HEK293T (cell line): ENCODE measurements at places on chromosomes 7 and 10.

GRCh38 chr7:112058686-112059085 lies 147.5 kb downstream of the DOCK4 start:
- no peak for DNase-seq

DNA sequence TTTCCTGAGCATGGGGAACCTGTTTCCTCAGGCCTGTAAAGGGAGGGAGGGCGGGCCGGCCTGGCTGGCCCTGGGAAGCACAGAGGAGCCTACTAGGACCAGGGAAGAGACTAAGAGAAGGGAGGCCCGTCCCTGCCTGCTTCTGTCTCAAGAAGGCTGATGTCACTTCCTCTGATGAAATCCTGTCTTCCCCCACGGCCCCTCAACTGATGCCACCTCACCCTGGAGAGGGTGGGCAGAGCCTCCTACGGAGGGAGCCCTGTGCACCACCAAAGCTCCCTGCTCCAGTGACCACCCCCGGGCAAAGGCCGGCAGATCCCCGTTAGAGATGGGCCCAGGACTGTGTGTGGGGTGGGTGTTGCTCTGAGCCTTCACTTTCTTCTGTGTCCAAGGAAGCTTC lies 1.0 kb upstream of the PILRA start:
- no peak for DNase-seq

DNA sequence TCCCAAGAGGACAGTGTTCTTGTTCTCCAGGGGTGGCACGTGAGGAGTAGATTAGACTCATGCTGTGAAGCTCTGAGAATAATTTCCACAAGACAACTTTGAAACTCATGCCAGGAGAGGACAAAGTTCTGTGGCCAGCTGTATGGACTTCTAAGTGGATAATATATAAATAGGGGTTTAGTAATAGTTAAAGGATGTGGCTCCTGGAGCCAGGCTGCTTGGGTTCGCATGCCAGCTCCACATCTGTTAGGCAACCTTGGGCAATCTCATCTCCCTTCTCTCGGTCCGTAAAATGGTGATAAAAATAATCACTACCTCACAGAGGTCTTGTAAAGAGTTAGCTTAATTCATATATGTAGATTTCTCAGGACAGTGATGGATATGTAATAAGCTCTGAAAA lies 35.8 kb downstream of the ACSL5 start:
- DNase-seq = no peak

DNA sequence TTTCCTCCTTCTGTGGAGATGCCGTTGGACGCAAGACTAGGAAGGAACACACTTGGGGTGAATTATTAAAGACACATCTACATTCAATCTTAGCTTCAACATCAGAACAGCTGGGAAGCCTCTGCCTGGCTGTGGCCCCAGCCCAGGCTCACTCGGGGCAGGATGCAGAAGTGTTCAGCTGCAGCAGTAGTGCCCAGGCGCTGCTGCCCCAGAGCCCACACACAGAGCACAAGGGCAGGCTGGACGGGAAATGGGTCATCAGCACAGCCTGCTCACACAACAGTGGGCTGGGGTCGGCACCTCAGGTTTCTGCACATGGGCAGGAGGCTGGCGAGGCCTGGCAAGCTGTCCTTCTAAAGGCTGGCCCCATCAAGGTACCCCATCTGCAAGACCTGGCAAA lies 42.5 kb downstream of the NOD1 start:
- DNase-seq = no peak

DNA sequence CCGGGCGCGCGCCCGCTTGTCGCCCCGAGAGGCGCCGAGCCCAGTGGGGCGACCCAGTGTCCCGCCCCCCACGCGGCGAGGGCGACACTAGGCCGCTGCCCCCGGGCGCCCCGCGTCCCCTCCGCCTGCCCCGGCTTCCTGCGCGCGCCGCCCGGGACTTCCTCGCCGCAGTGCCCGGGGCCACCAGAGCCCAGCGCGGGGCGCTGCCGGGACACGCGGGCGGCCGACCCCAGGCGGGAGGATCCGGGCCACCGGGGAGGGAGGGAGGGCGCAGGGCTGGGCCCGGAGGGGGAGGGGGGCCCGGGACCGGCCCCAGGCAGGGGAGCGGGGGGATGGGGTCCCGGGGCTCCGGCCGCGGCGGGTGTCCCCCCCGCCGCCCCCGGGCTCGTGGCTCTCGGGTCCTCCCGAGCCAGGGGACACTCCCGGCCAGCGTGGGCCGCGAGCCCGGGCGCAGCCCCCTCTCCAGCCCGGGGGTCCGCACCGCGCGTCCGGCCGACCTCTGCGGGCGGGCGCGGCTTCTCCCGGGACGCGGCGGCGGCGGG lies 435 bp upstream of the PWWP2B start:
- DNase-seq = peak; percentile 88

GRCh38 chr10:110209454-110209925 lies 2.1 kb downstream of the MXI1 start:
- DNase-seq = peak; percentile 57

- DNase-seq = no peak
Observed at GRCh38 chr7:45627691-45628456, 53.7 kb downstream of the ADCY1 start.

GRCh38 chr7:125090596-125090995 lies 161.0 kb upstream of the POT1 start:
- DNase-seq = no peak

DNA sequence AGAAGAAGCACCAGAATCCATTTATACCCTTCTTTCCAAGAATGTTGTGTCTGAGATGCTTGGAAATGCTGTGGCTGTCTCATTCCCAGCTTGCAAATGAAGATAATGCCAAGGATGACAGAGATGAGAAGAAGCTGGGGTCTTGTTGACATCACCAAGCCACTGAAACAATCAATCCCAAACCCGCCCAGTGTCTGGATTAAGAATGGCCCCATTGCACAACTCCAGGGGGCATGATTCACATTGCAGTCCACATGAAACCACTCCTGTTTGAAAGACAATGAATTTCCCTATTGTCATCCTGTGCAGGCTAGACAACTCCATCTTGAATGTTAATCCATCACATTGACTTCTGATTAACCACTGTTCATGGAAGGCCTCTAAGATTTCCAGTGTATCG lies 28.6 kb downstream of the SORBS1 start:
- DNase-seq = no peak

DNA sequence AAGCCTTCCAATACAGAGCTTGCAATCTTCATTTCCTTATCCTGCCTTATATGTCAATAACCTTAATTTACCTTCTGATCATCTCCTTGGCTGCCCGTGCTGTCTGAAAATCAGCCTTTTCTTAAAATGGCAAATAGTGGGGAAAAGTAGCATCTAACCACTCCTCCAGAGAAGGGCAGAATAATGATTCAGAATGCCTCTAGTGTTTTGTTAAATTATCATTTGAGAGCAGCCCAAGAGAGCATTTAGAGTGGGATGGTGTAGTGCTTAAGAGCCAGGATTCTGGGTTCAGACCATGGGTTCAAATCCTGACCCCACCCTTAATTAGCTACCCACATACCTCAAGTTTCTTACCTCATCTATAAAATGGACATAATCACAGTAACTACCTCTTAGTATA lies 4.6 kb upstream of the TMEM139 start:
- no peak for DNase-seq

DNA sequence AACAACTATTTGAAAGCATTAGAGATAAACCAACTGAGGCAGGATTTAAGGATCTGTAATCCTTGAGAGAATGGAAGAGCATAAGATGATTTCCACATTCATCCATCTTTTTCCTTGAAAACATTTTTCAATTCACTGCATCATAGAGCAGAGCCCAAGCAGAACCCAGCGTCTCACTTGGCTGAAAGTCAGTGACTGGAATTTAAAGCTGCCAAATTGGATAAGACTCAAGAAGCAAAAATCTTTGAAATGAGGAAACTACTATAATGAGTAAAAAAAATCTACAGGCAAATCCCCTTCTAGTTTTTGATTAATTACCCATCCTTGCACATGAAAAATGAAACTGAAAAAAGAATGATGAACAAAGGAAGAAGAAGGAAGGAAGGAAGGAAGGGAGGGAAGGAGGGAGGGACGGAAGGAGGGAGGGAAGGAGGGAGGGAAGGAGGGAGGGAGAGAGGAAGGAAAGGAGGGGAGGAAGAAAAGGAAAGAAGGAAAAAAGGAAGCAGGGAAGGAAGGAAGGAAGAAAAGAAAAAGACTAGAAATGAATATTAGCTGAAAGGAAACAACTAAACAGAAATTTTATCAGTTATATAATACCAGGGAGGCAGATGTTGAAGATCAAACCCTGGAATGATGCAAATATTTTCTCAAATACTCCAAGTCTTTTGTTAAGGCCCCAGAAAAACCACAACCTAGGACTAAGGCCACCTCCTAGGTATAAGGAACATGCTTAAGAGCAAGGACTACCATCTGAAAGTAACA lies 336.3 kb upstream of the MAGI2 start:
- DNase-seq = no peak
